Stimulated activated CD8-positive, alpha-beta memory T cell treated with anti-CD3 and anti-CD28 coated beads, Interleukin-15, amount 100 ng/mL, for 4 hours (primary cell): ENCODE measurements at places on chromosomes 6 and 20.

GRCh38 chr6:28922004-28922820 lies 1.6 kb downstream of the TRIM27 start:
- DNase-seq, result no peak

GRCh38 chr6:107786709-107787588 lies 37.2 kb downstream of the SCML4 start:
- DNase-seq, result no peak

DNA sequence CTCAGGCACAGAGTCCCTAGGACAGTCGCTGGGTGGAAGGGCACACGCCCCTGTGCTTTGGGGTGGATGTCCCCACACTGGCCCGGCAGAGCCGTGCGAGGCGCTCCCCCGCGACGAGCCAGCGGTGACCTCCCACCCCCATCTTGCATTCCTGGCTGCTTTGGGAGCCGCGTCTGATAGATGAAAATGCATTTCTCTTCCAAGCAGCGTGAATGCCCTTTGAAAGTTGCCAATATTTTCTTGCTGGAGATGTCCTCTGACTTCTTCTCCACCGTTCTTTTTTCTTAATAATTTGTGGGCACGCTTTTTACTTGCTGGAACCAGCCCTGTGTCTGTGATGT lies 29.9 kb downstream of the COL20A1 start:
- no peak for DNase-seq

GRCh38 chr6:131013495-131013894 lies 49.5 kb downstream of the EPB41L2 start:
- no peak for DNase-seq

DNA sequence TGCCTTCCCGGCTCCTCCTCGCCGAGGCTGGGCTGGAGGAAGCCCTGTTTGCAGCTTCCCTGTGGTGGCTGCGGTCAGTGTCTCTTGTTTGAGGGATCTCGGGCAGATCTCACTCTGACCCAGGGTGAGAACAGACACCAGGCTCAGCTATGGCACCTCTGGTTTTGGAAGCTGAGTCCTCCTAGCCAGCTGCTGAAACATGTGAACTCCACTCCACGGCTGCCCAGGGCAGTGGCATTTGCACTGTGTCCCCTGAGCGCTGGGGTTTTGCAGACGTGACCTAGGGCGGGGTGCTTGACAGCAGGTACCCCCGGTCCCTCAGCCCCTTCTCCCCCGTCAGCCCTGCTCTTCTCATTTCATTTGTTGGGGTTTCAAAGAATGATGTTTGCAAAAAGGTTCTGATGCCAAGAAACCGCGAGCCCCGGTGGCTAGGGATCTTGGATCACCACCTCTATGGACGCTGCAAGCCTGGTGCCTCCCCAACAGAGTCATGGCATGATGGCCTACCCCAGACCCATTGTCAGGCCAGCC lies 55.0 kb upstream of the DACT2 start:
- no peak for DNase-seq
